Peyer's patch (tissue), 4 donors: ENCODE measurements at places on chromosomes 13 and 19.

- DNase-seq, result no peak
- H3K4me1 ChIP-seq, result no peaks in the 10 kb centered on the region
- H3K27me3 ChIP-seq, result no peaks in the 10 kb centered on the region
- H3K27ac ChIP-seq, result no peak overlapping the region
- H3K4me3 ChIP-seq, result no peak overlapping the region
- no peaks in the 10 kb centered on the region for H3K36me3 ChIP-seq
These were observed 22.0 kb upstream of the POU4F1 start for GRCh38 chr13:78625384-78625783.

DNA sequence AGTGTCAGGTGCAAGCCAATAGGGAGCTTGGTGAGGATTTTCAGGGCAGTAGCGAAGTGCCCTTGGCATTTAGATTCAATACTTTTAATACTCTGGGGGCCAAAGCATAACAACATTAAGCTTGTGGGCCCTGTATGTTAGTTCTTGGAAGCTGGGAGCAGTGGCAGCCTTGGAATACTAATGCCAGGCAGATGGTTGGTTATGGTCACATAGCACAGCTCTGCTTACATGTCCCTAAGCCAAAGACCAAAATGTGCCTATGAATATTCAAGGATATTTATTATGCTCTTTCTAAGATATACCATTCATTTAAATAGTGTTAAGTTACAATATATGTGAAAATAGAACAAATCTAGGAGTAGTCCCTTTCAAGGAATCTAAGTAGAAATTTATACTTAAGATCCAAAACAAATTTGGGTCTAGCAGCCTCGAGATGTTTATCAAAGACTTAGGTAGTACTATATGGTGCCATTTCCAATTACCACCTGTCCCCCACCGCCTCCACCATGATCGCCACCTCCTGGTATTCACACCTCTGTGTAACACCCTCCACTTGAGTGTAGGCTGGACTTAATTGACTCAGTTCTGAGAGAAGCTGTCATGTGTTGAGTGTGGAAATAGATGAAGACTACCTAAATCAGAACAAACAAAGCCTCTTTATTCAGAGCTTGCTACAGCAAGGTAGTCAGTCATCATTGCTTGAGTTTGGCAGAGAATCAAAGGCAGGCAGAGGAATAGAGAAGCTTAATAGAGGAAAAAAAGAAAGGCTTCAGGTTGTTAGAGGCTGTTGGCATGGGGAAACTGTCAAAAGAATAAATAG lies 261.0 kb downstream of the GPC5 start:
- no peak for DNase-seq
- no peak overlapping the region for H3K4me3 ChIP-seq
- H3K4me1 ChIP-seq, result no peaks in the 10 kb centered on the region
- H3K36me3 ChIP-seq, result no peaks in the 10 kb centered on the region
- H3K27ac ChIP-seq, result no peak overlapping the region

- no peaks in the 10 kb centered on the region for H3K4me1 ChIP-seq
- no peak overlapping the region for H3K27ac ChIP-seq
- H3K36me3 ChIP-seq, result no peaks in the 10 kb centered on the region
- no peaks in the 10 kb centered on the region for H3K27me3 ChIP-seq
- no peak for DNase-seq
These were observed 337.3 kb upstream of the DACH1 start for GRCh38 chr13:72204291-72204690.

- no peak overlapping the region for H3K4me3 ChIP-seq
- H3K4me1 ChIP-seq, result peaks cover 7% of the 10 kb centered on the region
- H3K36me3 ChIP-seq, result no peaks in the 10 kb centered on the region
- no peaks in the 10 kb centered on the region for H3K27me3 ChIP-seq
- DNase-seq, result no peak
These were observed 15.9 kb downstream of the CFD start for GRCh38 chr19:875265-875879.

DNA sequence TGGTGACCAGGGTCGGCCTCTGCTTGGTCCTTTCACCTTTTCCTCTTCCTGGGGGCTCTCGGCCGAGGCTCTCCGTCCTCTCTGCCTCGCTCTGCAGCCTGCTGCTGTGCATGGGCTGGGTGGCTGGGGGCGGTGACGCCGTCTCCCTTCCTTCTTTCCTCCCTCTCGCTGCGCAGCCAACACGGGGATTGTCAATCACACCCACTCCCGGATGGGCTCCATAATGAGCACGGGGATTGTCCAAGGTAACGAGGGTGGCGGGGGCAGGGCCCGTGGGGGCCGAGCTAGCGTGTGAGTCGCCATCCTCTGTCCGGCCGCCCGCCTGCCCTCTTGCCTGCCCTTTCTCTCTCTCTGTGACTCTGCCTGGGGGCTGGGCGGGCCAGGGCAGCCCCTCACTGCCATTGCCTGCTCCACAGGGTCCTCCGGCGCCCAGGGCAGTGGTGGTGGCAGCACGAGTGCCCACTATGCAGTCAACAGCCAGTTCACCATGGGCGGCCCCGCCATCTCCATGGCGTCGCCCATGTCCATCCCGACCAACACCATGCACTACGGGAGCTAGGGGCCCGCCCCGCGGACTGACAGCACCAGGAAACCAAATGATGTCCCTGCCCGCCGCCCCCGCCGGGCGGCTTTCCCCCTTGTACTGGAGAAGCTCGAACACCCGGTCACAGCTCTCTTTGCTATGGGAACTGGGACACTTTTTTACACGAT lies 7.1 kb downstream of the YIPF2 start:
- no peaks in the 10 kb centered on the region for H3K4me1 ChIP-seq
- H3K36me3 ChIP-seq, result peaks cover 76% of the 10 kb centered on the region
- H3K4me3 ChIP-seq, result no peak overlapping the region
- H3K27ac ChIP-seq, result no peak overlapping the region
- no peaks in the 10 kb centered on the region for H3K27me3 ChIP-seq

GRCh38 chr19:48354332-48354992 lies 9.3 kb downstream of the TMEM143 start:
- no peaks in the 10 kb centered on the region for H3K27me3 ChIP-seq
- DNase-seq, result no peak
- H3K4me1 ChIP-seq, result no peaks in the 10 kb centered on the region
- no peak overlapping the region for H3K4me3 ChIP-seq

DNA sequence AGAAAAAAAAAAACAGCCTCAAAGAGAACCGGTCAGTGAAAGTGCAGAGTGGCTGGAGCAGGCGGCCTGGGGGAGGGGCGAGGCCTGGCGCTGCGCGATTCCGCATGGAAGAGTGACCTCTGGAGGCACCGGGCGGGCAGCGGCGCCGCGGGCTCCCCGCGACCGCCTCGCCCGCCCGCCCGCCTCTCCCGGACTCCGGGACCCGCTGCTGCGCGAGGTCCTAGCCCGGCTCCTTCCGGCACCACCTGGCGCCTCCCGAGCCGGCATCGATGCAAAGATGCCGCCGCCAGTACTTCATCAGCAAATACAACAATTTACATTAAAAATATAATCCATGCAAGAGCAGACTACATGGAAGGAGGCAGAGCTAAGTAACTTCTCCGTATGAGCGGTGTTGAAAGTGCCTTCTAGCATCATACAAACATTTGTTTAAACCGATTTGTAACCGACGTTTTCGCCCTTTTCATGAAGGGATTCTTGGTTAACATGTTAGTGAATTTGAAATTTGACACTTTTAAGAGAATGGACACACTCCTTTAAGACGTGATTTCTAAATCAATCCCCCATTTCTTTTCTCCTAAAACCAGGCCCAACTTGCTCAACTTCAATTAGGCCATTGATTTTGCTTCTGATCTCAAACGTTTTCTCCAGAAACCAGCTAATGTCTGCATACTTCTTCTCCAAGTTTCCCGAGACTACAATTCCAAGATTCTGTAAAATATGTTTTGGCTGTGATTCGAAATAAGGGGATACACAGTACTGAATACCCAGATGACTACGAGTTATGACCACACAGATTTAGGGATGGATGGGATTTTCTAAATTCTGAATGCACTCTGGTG lies 2.1 kb downstream of the EFNB2 start:
- H3K36me3 ChIP-seq, result no peaks in the 10 kb centered on the region
- peak; percentile 92 for DNase-seq

GRCh38 chr13:87398047-87398446 lies 273.1 kb upstream of the SLITRK5 start:
- H3K4me3 ChIP-seq, result no peak overlapping the region
- H3K36me3 ChIP-seq, result no peaks in the 10 kb centered on the region
- DNase-seq, result no peak
- H3K4me1 ChIP-seq, result no peaks in the 10 kb centered on the region
- no peak overlapping the region for H3K27ac ChIP-seq

DNA sequence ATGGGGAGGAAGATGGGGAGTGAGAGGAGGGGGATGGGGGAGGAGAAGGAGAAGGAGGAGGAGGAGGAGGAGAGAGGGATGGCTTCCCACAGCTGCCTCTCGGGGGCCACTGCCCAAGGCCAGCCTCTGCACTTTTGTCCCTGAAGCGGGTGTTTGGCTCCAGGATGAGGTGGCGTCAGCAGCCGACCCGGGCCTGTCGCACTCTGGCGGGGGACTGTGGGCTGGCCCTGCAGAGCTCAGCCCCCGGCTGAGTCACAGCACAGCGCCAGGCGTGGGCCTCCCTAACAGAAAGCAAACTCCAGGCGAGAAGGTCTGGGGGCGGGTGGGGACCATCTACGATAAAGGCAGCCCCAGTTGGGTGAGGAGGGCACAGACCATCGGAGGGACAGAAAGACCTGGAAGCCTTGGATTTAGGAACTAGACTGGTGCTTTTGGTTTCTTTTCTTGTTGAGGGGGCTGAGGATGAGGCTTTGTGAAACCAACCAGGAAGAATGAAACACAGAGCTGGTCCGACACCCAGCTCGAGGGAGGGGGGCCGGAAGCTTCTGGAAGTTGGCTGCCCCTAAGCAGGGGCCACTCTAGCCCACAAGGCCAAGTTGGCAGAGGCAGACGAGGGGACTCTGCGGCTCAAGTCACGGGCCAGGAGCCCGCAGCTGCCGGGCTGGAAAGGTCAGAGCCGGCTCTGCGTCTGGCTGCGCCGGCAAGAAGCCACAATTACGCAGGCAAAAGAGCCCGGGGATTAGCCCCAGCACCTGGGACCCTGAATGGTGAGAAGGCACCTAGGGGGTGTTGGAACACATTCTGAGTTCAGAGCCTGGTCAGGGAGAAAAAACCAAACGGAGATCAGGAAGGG lies 18.2 kb downstream of the LSM4 start:
- peak overlapping the region; percentile 48 for H3K4me3 ChIP-seq

DNA sequence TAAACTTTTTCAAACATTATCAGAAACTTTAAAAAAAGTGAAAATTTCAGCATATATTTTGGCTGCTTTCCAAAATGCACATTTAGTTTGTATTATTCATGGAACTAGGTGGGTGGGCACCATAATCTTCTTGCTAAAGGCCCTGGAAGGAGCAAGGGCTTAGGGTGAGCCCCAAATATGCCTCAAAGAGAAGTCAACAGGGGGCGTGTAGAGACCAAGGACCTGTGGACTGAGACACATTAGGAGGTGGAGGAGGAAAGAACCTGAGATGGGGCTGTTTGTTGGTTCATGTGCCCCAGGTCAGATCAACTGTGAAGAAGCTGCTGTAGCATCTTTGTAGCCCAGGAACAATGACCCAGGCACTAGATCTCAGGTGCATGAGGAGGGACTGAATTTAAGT lies 79.6 kb upstream of the OLFM4 start:
- H3K27me3 ChIP-seq, result no peaks in the 10 kb centered on the region
- H3K27ac ChIP-seq, result no peak overlapping the region
- no peak overlapping the region for H3K4me3 ChIP-seq
- no peak for DNase-seq
- H3K4me1 ChIP-seq, result no peaks in the 10 kb centered on the region

- peak overlapping the region; percentile 62 for H3K4me3 ChIP-seq
- peak overlapping the region; percentile 51 for H3K27ac ChIP-seq
- DNase-seq, result peak; percentile 97
- H3K27me3 ChIP-seq, result no peaks in the 10 kb centered on the region
These were observed 1.5 kb downstream of the CLEC11A start for GRCh38 chr19:50724522-50725217.

DNA sequence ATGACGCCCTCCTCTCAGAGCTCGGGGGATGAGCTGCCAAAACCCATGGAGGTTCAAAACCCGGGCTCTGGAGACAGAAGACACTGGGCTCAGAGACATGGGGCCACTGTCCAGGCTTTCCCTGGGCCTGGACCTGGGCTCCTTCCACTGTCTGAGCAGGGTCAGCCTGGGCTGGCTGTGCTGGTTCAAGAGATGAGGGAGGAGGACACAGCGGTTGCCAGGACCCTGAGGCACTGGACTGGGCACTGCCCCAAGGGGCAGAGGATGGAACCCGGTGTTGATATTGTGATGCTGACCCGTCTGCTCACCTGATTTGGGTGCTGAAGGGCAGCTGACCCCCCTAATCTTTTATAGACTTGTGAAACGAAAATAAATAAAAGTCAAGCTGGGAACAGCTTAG lies 14.1 kb upstream of the SIGLEC11 start:
- no peak overlapping the region for H3K4me3 ChIP-seq
- no peak overlapping the region for H3K27ac ChIP-seq
- no peak for DNase-seq
- H3K27me3 ChIP-seq, result no peaks in the 10 kb centered on the region
- H3K36me3 ChIP-seq, result no peaks in the 10 kb centered on the region
- no peaks in the 10 kb centered on the region for H3K4me1 ChIP-seq

DNA sequence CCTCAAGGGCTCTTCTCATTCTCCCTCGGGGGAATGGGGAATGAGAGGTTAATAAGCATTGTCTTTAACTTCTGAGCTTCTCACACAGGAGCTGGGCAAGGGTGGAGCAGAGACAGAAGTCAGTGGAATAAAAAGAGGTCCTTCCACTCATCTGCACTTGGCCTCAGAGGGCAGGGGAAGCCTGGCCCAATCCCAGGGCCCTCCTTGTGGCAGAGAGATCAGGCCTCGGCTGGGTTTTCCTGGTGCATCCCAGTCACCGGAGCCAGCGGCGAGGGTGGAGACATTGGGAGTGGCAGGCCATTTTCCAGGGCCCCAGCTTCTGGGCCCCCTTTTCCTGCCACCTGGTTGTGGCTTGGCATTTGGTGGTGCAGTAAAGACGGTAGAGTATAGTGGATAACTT lies 10.6 kb downstream of the CALM3 start:
- no peaks in the 10 kb centered on the region for H3K36me3 ChIP-seq
- H3K27me3 ChIP-seq, result no peaks in the 10 kb centered on the region
- H3K4me1 ChIP-seq, result peaks cover 10% of the 10 kb centered on the region
- no peak overlapping the region for H3K27ac ChIP-seq

DNA sequence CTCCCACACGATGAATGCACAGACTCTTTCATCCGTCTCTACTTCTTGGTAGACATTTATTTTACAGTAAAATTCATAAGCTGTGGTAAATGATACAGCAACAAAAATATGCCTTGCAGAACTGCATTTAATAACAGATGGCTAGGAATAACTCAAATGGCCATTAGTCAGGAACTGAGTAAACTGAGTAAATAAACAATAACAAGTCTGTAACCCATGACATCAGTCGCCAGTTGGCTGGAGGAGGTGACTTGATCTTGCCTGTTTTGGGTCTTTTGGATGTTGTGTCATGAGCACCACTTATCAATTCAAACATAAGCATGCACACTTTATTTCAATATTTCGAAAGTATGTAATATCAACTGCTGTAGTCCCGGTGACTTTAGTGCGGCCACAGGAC lies 632.6 kb upstream of the ARGLU1 start:
- no peak for DNase-seq
- H3K27ac ChIP-seq, result no peak overlapping the region
- no peaks in the 10 kb centered on the region for H3K4me1 ChIP-seq
- no peaks in the 10 kb centered on the region for H3K27me3 ChIP-seq

- H3K4me1 ChIP-seq, result no peaks in the 10 kb centered on the region
- no peak overlapping the region for H3K27ac ChIP-seq
- H3K4me3 ChIP-seq, result no peak overlapping the region
- H3K36me3 ChIP-seq, result no peaks in the 10 kb centered on the region
- DNase-seq, result no peak
These were observed 1233.7 kb downstream of the PCDH17 start for GRCh38 chr13:58865286-58865685.
